ENCODE measurements at places on chromosomes 6 and 20.

- peak; percentile 5 for DNase-seq
These were observed at the start of gene FAM83B for GRCh38 chr6:54846243-54846856. FAM83B (plus strand) TSS chr6:54846771; CDS start chr6:54870247, 23,476 bp downstream.

DNA sequence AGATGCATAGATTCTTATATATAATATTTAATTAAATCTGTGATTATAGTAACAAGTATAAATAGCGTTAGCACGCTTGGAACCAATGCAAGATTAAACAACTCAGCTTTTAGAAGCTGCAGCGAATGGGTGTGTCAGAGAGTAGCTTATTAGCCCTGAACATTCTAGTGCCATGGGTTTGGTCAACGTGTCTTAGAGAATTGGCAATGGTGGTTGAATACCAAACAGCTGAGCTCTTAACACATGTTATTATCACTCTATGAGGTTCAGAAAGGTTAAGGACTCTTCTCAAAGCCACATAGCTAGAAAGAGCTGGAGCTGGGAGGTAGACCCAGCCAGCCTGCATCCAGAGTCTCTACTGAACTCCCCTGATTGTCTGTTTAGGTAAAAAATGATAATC, 284.2 kb upstream of the CHD6 start:
- no peak for DNase-seq

DNA sequence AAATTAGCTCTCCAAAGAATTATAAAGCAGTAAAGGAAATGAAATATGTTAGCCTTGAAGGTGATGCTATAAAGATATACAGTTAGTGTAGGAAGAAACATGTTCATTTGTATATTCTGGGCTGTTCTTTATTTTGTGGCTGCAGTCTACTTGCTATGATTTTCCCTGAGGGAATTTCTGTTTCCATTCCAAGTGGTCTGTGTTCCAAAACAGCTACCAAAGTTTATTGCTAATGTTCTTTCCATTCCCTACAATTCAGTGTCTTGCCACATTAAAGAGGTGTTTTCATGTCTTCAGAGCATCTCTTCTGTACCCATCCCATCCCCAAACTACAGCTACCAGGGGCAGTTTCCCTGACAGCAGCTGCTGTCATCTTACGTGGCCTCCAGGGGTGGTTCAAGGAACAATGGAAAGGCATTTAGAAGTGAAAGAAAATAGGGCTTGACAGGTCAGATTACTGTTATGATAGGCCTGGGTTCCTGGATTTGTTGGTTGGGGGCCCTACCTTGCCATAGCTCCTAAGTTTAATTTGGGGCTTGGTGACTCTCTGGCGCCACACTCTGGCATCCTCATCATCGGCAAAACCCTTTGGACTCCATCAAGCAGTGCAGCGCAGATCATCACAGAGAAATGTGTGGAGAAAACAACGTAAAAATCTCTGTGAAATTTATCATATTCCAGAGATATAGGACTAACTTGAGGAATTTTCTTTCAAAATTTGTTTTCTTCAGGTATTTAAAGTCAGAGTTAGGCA, 33.8 kb upstream of the AIG1 start:
- DNase-seq = peak; percentile 15

DNA sequence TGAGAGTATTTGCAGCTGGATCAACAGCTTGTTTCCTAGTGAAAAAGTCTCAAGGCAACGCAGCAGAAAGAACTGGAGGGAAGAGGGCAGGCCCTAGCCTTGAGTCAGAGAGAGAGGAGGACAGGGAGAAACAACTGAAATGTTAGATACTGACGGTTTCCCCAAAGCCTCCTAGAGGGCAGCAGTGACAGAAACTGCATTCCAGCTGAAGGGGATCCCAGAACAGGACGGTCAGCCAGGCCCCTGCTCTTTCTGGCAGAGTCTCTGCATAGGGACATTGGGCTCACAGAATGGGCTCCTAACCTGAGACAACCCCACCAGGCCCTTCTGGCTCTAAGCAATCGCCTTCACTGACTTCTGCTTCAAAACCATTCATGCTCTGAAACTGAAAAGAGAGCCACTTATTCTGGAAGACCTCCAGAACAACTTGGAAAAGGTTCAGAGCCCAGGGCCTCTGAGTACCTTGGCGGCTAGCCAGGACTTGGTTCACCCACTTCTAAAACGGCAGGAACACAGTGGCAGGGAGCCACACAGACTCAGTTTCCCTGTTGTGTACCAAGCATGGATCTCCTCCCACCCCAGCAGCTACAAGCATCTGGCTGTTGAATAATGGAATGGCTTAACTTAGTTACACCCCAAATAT, 72.9 kb downstream of the PSMB1 start:
- no peak for DNase-seq

- DNase-seq = no peak
These were observed 35.3 kb upstream of the CLIC5 start for GRCh38 chr6:46050845-46051405.

GRCh38 chr6:15755526-15755925, 92.7 kb upstream of the DTNBP1 start:
- DNase-seq = no peak

- DNase-seq = no peak
These were observed 17.2 kb upstream of the DST start for GRCh38 chr6:56659721-56660380.
